ENCODE measurements at places on chromosomes 3 and 15. TPM values are rescaled to one million over a fixed set of nuclear protein-coding genes. Genes with fewer than 3 reads are reported as not detected.

- H3K4me3 ChIP-seq = no peak overlapping the region
- no peak for DNase-seq
- H3K27ac ChIP-seq = no peak overlapping the region
- H3K4me1 ChIP-seq = peaks cover 2% of the 10 kb centered on the region
- no peaks in the 10 kb centered on the region for H3K36me3 ChIP-seq
Measured at GRCh38 chr3:53078656-53079055, 32.8 kb upstream of the SFMBT1 start.

DNA sequence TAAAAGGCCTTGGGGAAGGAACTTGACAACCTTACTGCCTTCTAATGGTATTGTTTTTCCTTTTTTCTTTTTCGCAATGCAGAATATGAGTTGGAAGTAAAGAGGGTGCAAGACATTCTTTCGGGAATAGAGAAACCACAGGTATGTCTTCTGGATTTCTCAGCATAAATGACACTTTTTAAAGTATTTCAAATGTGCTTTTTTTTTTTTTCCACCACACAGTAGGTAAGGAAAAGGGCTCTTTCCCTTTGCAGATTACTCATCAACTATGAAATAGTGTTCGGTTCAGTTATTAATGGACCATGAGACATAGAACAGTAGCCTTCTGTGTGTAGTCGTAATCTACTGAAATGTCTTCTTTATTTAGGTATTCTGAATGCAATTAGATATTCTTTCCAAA is 162.4 kb downstream of the GHSR start:
- no peak overlapping the region for H3K4me3 ChIP-seq
- peaks cover 3% of the 10 kb centered on the region for H3K36me3 ChIP-seq
- H3K27ac ChIP-seq = no peak overlapping the region
- no peak for DNase-seq

GRCh38 chr3:21020681-21021080 is 730.3 kb downstream of the ZNF385D start:
- H3K27me3 ChIP-seq = no peaks in the 10 kb centered on the region
- no peaks in the 10 kb centered on the region for H3K36me3 ChIP-seq
- no peaks in the 10 kb centered on the region for H3K4me1 ChIP-seq
- DNase-seq = no peak
- no peak overlapping the region for H3K4me3 ChIP-seq
- no peak overlapping the region for H3K27ac ChIP-seq

SNTN gene
- not detected for total RNA-seq

FSIP1 gene
- 0.34 TPM for total RNA-seq

SCAANT1 gene
- 2.1 TPM for total RNA-seq

DPPA4 gene
- 3.6 TPM for total RNA-seq

Data from CD4-positive, alpha-beta T cell (primary cell).